ENCODE measurements at places on chromosomes 16 and 17. TPM values are rescaled to one million over a fixed set of nuclear protein-coding genes. Genes with fewer than 3 reads are reported as not detected.

Gene TPSD1
- total RNA-seq, result not detected

Gene HSPB9
- total RNA-seq, result not detected

Gene HOXB1
- not detected for total RNA-seq

Gene KRTAP2-1
- total RNA-seq, result not detected

Gene FOXN1
- total RNA-seq, result not detected

Gene TMED6
- total RNA-seq, result not detected
